ENCODE measurements at places on chromosomes 16 and 17.
A peak's percentile ranks its signal among the peaks of the same experiment; 100 is the strongest.

- peak; percentile 49 for DNase-seq
These were observed 167.5 kb downstream of the RAB11FIP4 start for GRCh38 chr17:31558748-31559583.

GRCh38 chr17:29595107-29595942, 2.4 kb downstream of the ANKRD13B start:
- no peak for DNase-seq

- no peak for DNase-seq
These were observed 124.6 kb upstream of the TMEM97 start for GRCh38 chr17:28194382-28194781.

GRCh38 chr16:13529193-13529982, 390.6 kb upstream of the ERCC4 start:
- no peak for DNase-seq

- DNase-seq, result no peak
These were observed 81.6 kb downstream of the TMC6 start for GRCh38 chr17:78046923-78047322.

GRCh38 chr17:76252040-76252954, 12.0 kb upstream of the RNF157 start:
- DNase-seq, result no peak

DNA sequence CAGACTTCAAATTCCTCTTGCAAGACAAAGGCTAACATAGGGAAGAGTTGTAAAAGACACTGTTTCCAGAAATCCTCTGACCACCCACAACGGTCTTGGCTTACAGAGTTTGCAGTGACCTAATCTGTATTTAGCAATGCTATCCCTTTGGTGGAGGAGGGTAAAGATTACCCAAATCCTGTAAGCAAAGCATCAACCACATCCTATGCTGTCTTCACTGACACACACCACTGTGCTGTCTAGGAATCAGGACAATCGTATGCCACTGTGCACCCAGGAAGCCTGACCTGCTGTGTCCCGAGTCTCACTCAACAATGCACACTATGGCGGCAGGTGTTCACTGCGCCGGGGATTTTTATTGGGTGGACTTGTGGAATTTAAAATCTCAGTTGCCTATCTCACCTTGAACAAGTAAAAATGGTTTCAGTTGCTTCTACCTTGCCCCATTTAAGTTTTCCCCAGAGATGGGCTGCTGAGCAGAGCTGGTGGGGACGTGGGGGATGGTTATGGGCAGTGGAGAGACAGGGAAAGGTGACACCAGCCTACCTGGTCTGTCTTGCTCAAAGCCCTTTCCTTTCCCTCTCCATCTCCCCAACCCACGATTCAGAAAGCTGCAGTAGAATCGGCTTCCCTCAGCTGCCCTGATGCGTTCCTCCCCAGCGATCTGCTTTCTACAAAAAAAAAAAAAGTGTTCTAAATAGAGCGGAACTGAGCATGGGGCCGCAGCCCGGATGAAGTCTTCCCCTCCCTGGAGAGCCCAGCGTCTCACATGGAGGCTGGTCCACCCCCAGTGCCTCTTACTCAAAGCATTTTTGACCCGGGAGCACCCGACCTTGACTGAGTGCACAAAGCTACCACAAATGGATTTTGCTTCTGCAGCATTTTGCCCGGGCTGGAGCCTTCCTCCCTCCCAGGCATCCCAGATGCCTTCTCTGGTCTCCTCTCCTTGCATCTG, 271.5 kb downstream of the SOX9 start:
- DNase-seq, result no peak

DNA sequence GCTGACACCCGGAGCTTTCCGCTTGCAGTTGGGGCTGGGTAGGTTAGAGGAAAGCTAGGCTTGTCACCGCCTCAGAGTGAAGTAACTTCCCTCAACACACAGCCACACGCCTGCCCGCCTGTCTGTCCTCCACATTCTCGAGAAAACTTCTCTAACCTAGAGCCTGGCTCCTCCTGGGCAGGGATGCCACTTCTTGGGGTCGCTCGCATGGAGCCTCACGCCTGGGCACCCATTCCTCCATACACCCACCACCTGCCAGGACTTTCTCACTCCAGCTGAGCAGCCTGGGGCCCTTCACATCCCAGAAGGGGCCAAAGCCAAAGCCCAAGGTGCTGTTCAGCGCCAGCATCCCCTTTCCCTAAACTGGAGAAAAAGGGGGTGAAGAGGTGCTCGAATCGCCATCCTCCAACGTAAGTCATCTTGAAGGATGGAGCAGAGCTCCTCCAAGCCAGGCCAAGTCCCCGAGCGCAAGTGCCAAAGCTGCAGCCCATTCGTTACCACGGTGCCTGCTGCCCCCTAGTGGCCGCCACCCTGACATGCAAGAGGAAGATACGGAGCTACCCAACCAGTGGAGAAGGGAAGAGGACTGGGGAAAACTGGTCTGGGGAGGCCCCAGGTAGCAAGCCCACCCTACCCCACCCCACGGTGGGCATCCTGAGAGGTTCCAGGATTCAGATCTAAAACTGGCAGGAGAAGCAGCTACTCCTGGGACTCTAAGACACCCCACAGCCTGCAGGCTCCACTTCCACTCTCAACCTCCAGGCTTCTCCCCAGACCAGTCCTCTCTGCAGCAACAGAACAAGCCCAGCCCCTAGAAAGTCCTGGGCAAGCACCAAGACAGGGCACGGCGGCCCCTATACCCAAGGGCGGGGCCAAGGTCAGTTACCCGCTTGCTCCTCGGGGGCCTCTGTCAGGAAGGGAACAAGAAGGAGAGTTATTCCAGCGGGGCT, 63.1 kb downstream of the MYO18A start:
- peak; percentile 61 for DNase-seq

DNA sequence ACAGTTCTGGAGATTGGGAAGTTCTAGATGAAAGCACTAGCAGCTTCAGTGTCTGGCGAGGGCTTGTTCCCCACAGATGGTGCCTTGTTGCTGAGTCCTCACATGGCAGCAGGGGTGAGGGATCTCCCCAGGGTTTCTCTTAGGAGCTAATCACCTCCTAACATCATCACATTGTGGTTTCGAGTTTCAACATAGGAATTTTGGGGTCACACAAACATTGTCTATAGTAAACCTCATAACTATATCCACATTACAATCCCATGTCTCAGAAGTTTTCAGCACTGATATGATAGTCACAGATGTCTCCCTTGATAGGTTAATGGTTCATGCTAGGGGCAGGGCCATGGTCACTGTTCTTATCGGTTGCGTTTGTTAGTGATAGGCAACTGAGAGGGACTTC, 13.8 kb downstream of the CLUAP1 start:
- no peak for DNase-seq

DNA sequence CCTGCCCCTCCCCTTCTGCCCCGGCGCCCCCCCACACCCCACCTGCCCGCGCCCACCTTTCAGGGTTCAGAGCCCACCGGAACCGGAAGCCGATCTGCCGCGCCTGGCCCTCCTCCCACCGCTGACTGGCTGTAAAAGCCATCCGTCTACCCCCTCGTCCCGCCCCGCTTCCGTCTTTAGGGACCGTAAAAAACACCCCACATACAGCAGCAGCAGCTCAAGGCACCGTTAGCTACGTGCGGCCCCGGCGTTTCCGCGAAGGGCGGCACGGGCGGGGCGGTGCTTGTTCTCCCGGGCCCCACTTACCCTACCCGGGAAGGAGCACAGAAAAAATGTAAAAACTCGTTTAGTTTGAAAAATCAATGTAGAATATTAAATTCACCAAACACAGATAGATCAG, at the start of gene MRPL28:
Gene MRPL28, minus strand, starts transcription at position 96 of the 400 bp plus-strand sequence. CDS start 320 bp downstream, outside the sequence.
- DNase-seq, result peak; percentile 87

GRCh38 chr17:56291226-56291805, 138.0 kb downstream of the ANKFN1 start:
- no peak for DNase-seq

GRCh38 chr16:49545243-49545642, 171.6 kb downstream of the C16orf78 start:
- DNase-seq, result no peak

DNA sequence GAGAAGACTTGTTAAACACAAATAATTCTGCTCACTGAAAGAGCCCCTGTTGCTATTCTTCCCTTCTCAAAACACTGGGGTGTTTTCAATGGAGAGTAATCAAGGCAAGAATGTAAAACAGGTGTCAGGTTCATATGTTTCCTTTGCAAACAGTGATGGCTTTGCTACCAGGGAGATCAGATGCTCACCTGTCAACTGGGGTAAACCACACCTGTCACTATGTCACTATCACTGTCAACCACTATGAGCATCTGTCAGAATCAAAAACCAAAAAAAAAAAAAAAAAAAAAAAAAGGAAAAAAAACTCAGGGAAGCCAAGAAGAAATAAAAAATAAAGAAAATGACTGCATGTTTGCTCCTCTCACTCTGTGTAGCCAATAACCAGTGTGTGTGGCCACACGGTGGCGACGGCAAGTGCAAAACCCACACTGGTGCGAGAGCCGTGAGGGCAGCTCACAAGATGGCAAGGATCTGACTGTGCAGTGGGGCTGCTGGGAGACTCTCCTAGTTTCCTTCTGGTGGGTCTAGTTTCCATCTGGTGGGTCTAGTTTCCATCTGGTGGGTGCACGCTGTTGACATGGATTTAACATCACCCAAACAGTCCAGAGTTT, 22.7 kb downstream of the USP22 start:
- no peak for DNase-seq

- no peak for DNase-seq
These were observed 160.4 kb downstream of the ABCA8 start for GRCh38 chr17:68794636-68795434.

GRCh38 chr17:72128039-72128438, 7.2 kb downstream of the SOX9 start:
- no peak for DNase-seq

GRCh38 chr16:58541711-58542110, 26.4 kb downstream of the SETD6 start:
- no peak for DNase-seq

- no peak for DNase-seq
These were observed 1324.1 kb downstream of the CDH8 start for GRCh38 chr16:60712144-60712543.

DNA sequence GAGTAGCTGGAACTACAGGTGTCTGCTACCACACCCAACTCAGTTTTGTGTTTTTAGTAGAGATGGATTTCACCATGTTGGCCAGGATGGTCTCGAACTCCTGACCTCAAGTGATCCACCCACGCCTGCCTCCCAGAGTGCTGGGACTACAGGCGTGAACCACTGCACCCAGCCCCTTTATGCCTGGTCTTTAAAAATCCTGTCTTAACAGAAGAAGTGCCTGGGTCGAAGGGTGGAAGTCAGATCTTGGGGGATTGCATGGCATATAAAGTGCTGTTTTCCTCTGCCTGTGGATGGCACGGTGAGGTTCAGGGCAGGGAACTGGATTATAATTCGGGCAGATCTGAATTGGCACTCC, 30.3 kb downstream of the ZC3H18 start:
- no peak for DNase-seq
